Myometrial cell (primary cell): ENCODE measurements at places on chromosomes 13 and 19. TPM values are rescaled to one million over a fixed set of nuclear protein-coding genes. Genes with fewer than 3 reads are reported as not detected.

The S1PR4 gene
- total RNA-seq = not detected in 2 replicates

The ZNF471 gene
- total RNA-seq = 0.71 and 1.2 TPM in 2 replicates

The ZNF790 gene
- total RNA-seq = 1.7 and 2.7 TPM in 2 replicates

The ZNF763 gene
- total RNA-seq = 0.53 and 0.86 TPM in 2 replicates

The FFAR2 gene
- total RNA-seq = not detected in 2 replicates

The KLF5 gene
- 3.7 TPM in 2 replicates for total RNA-seq

The NR2F6 gene
- 73.4 and 98.0 TPM in 2 replicates for total RNA-seq

The ATP4B gene
- total RNA-seq = not detected in 2 replicates

The PRSS57 gene
- total RNA-seq = not detected in 2 replicates
